Activated naive CD4-positive, alpha-beta T cell treated with Interleukin-2 at 50 U/mL for 16 hours (primary cell): ENCODE measurements at places on chromosomes 5 and 9.

- DNase-seq, result no peak
Observed at GRCh38 chr5:137995077-137995748, 37.7 kb downstream of the FAM13B start.

DNA sequence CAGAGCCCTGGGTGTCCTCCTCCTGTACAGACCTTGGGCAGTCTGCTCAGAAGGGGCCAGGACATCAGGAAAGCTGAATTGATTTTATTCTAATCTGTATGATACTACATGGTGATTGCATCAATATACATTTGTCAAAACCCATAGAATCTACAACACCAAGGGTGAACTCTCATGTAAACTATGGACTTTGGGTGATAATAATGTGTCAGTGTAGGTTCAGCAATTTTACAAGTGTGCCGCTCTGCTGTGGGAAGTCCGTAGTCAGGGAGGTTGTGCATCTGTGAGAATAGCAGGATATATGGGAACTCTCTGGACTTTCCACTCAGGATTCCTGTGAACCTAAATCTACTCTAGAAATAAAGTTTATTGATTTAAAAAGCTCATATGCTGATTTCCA is 155.3 kb upstream of the NFIL3 start:
- DNase-seq, result no peak

- DNase-seq, result no peak
Observed at GRCh38 chr9:136558373-136558772, 12.5 kb upstream of the NOTCH1 start.

GRCh38 chr5:95081982-95082381 is 202.9 kb downstream of the MCTP1 start:
- no peak for DNase-seq

- no peak for DNase-seq
Observed at GRCh38 chr9:133804199-133804598, 66.0 kb upstream of the SARDH start.

DNA sequence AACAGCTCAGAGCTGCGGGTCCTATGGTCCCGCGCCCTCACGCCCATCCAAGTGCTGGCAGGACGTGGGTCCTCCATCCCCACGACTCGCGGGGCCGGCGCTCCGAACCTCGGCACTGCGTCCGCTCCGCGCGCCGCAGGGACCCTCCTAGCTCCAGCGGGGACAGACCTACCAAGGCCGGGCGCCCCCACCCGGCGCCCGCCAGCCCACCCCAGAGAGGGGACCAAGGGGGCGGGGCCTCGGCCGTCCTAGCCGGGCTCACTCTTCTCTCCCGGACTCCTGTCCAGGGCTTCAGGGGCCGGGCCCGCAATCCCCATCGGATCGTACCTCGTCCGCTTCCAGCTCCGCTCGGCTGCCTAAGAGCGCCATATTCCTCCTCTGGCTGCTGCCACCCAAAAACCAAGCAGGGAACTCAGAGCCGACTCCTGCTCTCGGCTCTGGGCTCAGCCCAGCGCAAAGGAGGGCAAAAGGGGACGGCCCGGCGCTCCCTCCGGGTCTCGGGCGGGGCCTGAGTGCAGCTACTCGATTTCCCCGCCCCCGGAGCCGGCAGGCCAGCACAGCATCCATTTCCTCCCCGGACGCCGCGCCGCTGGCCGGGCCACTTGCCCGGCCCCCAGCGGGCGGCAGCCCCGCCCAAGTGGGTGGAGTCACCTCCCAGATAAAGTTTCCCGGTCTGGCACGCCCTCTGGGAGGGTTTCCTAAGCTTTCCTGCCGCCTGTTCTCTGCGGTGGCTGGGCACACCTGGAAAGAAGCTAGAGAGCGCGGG is at the start of gene TTC39B:
TTC39B (minus strand) TSS at position 460 of the 766 bp plus-strand sequence; CDS start at position 369, 91 bp downstream.
- peak; percentile 81 for DNase-seq

DNA sequence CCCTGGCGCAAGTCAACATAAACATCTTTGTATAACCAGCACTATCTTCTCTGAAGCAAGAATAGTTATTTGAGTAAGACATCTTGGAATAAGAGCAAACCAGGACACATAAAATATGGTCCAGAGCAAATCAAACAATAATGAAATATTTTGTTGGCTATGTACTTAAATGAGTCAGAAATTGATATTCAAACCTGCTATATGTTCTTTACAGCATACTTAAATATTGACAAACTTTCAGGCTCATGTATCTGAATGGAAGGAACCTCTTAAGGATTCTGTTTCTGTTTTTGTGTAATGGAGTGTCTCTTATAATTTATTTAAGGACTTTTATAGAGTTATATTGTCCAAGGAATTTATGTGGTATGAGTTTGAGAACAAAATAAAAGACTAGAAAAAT is 747.3 kb downstream of the EFNA5 start:
- DNase-seq, result no peak

DNA sequence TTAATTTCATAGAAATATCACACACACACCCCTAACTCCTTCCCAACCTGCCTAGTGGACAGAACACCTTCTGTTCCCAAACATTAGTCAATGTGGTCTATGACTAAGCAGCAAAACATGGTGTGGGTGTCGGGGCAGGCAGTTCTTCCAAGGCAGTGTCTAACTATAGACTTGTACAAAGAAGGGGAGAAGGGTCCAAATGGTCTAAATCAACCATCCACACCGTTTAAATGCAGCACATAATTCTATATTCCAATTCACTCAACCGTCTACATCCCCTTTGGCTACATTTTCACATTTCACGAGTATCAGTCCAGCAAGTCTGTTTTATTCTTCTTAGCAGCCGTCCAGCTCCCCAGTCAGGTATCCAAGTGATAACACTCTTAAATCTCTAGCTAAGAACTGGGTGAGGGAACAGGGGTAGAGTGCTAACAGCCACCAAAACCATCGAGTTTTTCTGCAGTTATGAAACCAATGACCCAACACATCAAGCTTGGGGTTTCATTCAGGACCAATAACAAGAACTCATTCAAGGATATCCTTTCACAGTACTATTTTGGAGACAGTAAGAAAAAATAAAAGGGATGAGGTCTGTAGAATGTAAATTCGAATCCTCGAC is 3.3 kb downstream of the ZNF608 start:
- no peak for DNase-seq

GRCh38 chr9:124342402-124342775 is 72.9 kb downstream of the PSMB7 start:
- DNase-seq, result no peak

GRCh38 chr9:11702548-11702947 is 990.6 kb upstream of the TYRP1 start:
- DNase-seq, result no peak

DNA sequence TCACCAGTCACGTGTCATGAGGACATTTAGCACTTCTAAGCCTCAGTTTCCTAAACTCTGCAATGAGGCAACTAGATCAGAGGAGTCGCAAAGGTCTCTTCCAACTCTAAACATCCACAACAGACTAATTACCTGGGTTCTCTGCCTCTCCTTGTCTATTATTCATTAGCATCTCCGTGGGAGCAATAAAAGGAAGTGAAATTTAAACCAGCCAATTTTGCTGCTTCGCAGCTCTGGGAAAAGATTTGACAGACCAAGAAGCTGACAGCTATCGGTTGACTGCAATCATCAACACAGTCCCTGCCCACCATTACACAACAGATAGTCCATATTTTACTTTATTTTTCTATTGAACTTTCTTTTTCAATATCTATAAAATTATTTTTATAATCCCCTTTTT is 308.9 kb downstream of the NR2F1-AS1 start:
- no peak for DNase-seq

DNA sequence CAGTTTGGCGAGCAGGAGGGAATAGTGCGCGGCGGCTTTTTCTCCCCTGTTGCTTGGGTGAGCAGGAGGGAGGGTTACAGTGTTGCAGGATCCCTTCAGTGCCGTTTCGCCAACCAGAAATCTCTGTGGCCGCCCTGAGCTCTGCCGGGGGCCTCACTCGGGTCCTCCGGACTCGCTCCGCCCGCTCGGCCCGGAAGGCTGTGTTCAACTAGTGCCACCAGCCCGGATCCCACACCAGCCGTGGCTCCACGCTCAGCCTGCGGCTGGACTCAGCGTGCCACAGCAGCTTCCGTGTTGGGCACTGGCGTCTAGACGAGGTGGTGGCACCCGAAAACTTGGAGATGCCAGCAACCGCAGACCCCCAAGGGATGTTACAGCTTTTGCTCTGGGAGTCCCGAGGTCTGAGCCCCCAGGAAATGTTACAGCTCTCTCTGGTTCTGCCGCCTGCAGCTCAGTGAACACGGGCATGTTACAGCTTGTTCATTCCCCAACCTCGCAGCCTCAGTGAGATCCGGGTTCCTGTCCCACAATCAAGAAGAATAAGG is 16.0 kb upstream of the OR13C9 start:
- DNase-seq, result no peak

DNA sequence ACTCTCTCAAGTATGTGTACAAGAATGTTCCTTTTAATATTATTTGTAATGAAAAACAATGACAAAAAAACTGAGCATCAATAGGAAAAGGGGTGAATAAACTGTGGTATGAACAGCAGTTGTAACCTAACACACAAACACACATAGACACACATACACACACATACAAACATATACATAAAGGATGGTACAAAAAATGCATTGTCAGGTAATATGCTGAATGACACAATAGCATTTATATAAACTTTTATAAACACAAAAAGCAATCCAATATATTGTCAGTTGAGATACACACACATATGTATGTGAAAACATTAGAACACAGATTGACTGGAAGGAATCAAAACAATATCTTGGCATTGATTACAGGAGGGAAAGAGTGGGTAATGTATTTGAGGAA is 227.0 kb upstream of the ISL1 start:
- DNase-seq, result no peak

GRCh38 chr5:94811331-94811730 is 192.9 kb downstream of the SLF1 start:
- no peak for DNase-seq

GRCh38 chr5:126403876-126404275 is 19.3 kb upstream of the GRAMD2B start:
- no peak for DNase-seq

DNA sequence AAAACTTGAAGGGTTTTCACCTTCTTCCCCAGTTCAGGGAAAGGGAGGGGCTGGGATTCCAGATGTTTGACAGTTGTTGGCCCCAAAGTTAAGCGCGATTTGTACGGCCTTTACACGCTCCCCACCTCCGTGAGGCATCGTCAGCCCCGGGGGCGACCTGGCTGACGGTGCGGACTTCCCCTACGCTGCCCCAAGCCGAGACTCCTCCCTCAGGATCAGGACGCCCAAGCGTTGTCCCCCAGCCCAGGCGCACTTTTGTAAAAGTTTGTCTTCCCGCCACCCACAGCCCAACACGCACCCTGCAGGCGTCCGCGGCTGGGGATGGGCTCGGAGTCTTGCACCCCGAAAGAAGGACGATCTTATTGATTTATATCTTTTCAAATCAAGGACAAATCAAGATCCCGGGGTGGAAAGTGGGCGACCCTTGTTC is 713 bp downstream of the MOB3B start:
- DNase-seq, result peak; percentile 48

- DNase-seq, result peak; percentile 60
Observed at GRCh38 chr5:32538031-32538547, 47.3 kb upstream of the SUB1 start.
